ENCODE measurements at places on chromosomes 7 and 10.

GRCh38 chr10:125812128-125812750, 10.8 kb downstream of the UROS start:
- DNase-seq: peak; percentile 44

- DNase-seq: no peak
These were observed 213.6 kb upstream of the TBX20 start for GRCh38 chr7:35467456-35467978.

GRCh38 chr10:71390461-71390835, 6.3 kb upstream of the CDH23 start:
- DNase-seq: no peak

DNA sequence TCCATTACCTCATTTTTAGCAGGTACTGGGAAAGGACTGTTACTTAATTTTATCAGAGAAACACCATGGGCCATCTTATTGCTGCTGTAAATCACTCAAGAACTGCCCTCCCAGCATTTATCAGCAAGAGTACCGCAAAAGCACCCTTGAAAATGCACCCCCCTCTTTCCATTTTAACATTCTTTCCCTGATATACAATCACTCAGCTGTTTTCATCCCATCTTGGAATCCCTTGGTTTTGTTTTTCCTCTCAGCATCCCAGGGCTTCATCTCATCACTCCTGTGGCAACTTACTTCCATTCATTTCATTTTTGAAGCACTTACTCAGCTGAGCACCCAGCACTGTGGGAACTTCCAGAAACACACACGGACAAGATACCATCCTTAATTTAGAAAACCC, 36.5 kb downstream of the RAPGEF5 start:
- no peak for DNase-seq

GRCh38 chr7:25035274-25035673, 55.3 kb upstream of the OSBPL3 start:
- no peak for DNase-seq

All from fibroblast of skin of left quadriceps (primary cell).